ENCODE measurements at places on chromosomes 3 and 15.
A peak's percentile ranks its signal among the peaks of the same experiment; 100 is the strongest.

DNA sequence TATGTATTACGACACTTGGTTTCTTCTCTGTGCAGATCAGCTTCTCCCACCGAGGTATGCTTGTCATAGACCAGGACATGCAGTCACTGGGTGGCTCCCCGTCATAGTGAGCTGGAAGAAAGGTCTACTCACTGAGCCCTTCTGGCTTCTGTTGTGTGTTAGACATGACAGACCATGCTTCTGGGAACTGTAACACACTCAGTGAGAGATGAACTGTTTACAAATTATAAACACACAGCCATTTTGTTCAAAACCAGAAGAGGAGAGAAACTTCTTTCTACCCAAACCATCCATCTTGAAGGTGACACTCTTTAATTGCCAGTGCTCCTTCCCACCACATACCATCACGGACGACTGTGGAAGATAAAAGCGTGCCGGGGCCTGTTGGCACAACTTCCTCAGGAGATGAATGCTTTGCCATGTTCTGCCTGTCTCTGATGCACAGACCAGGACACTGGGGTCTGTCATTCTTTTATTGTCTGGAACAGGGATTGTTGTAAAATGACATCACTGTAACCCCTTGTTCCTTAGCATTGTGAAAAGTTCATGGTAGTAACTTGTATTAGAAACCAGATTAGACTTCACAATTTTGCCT, 214.3 kb downstream of the MCTP2 start:
- no peak for DNase-seq

DNA sequence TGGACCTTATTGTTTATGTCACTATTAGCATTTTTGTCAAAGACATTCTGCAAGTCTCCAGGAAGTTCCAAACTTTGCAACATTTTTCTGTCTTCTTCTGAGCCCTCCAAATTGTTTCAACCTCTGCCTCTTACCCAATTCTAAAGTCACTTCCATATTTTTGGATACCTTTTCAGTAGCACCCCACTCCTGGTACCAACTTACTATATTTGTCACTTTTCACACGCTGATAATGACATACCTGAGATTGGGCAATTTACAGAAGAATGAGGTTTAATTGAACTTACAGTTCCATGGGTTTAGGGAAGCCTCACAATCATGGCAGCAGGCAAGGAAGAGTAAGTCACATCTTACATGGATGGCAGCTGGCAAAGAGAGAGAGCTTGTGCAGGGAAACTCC, 1206.5 kb upstream of the EPHA6 start:
- DNase-seq, result no peak

- peak; percentile 33 for DNase-seq
These were observed 14.4 kb downstream of the EFCC1 start for GRCh38 chr3:129015388-129016105.

DNA sequence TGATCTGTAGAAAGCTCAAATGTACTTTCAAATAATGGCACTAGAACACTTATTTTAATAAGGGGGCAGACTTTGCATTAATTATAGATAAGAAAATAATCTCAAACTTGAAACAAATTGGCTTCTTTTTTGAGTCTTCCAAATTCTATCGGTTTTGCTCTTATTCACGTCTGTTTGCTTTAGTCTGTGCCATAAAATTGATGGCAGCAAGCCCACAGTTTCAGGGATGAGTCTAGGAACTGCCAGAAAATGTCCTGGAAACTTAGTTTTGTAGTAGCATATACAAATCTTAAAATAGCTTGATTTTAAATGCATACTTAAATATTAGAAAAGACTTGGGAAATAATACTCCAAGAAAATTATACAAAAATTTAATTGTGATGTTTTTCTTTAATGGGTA, 39.7 kb downstream of the BCHE start:
- no peak for DNase-seq

- no peak for DNase-seq
These were observed 387.2 kb upstream of the SGO1 start for GRCh38 chr3:20573175-20573574.

- DNase-seq, result no peak
These were observed 92.1 kb upstream of the SEC13 start for GRCh38 chr3:10413041-10413440.

DNA sequence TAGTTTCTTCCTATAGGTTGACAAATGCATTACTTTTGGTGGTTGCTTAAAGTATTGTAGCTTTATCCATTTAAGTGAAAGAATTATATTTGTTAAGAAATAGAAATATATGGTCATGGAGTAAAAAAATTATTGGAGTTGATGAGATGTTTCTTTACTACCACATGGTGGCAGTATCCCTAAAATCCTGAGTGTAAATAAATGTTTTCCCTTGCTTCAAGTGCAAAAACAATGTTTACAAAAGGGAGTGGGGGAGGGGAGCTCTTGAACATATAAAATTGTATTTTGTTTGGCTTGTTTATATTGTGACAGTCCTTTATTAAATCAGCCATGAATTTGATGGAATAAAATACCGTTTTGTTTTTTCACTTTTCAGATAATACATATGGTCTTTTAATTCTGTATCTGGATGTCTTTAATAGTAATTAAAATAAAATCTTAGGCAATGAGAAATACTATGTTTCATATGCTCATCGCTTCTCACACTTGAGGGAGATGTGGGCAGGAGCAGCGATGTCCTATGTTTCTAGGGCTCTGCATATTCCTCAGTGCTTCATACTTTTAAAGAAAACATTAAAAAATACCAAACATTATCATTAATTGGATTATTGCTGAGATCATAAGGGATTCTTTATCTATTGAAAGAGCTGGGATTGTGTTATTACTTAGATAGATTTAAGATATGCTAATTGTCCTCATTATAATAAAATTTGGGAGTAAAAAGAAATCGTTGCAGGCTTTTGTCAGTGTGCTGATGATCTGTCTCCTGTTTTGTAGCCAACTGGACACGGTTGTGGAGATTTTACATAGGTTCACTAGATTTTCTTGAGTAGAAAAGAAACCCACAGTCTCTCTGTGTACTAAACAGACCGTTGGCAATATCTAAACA, 349.7 kb downstream of the TUSC7 start:
- no peak for DNase-seq

GRCh38 chr3:46447228-46447985, 17.3 kb downstream of the LTF start:
- no peak for DNase-seq

- DNase-seq, result no peak
These were observed 91.8 kb downstream of the GHSR start for GRCh38 chr3:172356427-172356826.

DNA sequence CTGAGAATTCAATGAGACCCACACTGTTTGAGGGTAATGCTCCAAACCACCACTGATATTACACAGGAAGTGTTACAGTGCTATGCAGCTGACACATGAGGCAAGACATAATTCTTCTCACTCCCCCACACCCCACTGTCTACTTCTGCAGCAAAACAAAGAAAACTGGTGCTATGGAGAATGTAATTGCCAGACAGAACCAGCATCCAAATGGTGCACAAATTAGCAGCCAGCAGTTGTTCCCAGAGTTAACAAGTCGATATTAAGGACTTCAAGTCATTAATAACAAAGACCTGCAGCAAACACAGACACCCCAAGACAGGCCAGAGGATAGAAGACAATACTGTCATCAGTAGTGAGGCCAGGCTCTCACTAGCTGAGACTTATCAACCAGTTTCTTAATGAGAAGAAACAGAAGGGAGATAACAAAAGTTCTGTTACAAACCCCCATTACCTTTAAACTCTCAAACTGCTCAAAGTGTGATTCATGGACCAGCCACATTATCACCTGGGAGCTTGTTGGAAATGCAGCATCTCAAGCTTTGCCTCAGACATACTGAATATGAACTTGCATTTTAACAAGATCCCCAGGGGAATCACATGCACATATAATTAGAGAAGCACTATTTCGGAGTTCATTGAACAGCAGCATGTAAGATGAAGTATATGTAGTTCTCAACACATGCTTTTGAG, 58.7 kb upstream of the FNDC3B start:
- DNase-seq, result no peak

DNA sequence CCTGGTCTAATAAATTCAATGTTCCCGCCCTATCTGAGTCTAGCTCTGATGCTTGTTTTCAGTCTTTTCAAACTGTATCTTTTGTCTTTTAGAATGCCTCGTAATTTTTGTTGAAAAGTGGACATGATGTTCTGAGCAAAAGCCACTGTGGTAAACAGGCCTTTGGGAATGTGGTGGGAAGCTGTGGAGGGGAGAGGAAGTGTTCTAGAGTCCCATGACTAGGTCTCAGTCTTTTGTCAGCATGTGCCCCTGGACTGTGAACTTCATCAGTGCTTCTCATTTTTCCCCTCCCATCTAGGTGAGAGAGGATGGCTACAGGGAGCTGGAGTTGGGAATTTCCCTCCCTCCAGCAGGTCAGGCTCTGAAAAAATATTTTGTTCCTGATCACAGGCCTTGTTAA, 33.7 kb downstream of the SUSD5 start:
- no peak for DNase-seq

DNA sequence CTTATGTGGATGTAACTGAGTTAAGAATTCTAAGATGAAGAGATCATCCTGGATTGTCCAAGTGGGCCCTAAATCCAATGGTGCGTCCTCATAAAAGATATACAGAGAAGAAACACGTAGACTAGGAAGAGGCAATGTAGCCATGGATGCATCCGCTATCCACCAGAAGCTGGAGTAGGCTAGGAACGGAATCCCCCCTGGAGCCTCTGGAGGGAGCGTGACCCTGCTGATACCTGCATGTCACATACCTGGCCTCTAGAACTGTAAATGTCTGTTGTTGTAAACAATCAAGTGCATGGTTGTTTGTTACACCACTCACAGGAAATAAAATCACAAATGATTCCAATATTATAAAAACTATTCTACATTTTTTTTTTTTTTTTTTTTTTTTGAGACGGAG, 254.5 kb upstream of the RORA start:
- DNase-seq, result no peak

- no peak for DNase-seq
These were observed 75.4 kb upstream of the RGMA start for GRCh38 chr15:93164409-93164808.

DNA sequence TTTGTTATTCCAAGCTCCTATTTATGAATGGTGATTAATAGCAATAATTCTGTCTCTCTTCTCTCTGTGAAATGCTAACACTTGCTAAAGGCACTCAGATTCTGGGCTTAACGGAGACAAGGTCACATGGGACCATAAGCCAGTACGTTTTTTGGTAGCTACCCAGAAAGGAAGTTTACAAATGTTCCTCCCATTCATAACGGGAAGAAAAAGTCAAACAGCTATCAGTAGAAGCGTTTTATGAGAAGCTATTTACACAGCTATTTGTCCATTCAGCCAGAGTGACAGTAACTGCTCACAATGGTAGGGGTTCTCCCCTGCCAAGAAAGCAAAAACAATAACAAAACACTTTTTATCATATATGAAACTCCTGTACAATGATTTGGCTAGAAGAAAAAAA, 51.5 kb downstream of the ZMAT3 start:
- no peak for DNase-seq

DNA sequence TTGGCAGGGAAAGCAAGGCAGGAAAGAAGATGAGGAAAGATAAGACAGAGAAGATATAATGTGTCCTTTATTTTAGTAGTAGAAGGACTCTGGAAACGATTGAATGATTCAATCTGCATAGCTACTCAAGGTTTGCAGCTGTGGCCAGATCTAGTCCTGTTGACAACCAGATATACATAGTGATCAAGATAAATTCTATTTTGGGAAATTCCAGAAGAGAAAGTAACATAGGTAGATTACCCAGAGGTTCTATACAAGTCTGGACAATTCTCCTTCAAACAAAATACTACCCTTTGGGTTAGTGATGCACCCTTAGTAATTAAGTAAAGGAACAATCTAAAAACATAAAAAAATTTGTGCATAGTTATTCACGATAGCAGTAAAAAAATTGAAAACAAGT, 9.4 kb downstream of the TERC start:
- DNase-seq, result no peak

- DNase-seq, result no peak
These were observed 137.4 kb downstream of the TGFBR2 start for GRCh38 chr3:30743641-30744317.

DNA sequence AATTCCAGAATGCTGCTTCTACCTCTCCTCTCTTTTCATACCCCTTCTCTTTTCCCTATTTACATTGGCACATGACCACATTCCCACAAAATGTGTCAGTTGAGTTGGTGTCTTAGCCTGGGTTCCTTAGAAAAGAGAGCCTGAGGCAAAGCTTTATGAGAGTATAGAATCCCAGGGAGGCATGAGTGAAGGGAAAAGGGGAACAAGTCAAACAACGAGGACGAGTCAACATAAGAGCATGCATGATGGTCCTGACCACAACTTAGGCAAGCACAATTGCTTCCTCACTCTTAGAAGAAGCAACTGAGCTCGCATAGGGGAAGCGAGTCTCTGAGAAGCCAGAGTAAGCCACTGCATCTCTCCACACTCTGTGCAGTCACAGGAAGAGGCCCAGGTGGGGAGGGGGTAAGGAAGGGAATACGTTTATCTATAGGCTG, 15.4 kb upstream of the ZNF774 start:
- no peak for DNase-seq

DNA sequence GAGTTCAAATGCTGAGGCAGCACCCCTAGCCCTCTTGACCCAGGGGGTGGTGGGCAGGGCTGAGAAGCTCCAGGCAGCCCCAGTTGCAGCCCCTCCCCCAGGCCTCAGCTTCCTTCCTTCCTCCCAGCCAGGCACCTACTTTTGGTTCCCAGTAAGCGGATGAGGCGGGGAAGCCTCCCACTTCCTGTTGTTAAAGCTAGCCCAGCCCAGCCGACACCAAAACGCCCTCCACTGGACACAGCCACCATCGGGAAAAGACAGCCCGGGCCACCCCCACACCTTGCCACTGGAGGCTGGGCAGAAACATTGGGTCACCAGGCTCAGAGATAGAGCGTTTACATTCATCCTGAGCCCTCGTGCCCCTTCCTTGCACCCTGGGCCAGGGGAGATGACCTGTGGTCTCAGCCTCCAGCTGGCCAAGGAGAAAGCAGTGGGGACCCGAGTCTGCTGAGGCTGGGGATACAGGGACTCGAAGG, 3.5 kb downstream of the DUSP7 start:
- no peak for DNase-seq

- no peak for DNase-seq
These were observed 37.8 kb upstream of the UACA start for GRCh38 chr15:70801109-70801508.

DNA sequence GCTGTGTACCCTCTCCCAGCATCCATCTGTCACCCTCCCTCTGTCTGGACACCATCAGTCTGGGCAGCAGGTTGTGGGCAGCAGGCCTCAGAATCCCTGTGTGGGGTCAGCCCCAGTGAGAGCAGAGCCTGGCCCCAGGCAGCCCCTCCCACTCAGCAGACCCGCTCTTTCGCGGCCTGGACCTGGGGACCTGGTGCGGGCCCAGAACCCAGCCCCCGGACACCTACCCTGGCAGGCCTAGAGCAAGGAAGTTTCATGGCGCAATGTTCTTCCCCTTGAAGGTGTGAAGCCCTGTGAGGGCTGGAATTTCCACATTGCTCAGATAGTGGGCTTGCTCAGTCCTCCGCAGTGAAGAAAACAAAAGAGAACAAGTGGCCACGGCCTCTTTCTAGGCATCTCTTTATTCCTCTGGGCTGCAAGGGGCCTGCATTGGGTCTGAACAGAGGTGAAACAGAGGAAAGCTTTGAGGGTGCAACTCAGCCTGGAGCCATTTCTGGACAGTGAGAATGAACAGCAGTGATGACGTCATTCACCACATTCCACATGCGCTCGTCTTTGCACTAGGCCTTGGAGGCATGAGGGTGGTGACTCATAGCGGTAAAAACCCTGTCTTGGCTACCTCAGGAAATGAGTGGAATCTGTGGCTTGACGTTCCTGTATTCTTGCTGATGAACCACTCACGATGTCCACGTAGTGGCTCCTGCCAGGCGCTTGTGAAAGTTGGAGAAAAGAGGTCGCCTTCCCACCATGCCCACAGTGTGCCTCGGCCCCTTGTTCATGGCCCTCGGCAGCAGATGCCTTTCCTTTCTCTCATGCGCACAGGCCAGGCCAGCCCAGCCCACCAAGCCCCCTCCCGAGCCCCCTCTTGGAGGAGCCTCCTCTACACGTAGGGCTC, 66.1 kb downstream of the SLC30A4 start:
- DNase-seq, result peak; percentile 46
